Activated T-cell treated with anti-CD3 and anti-CD28 coated beads, Interleukin-2, amount 50 U/mL, for 1 hour (primary cell): ENCODE measurements at places on chromosomes 6 and 20.

- no peak for DNase-seq
Measured at GRCh38 chr6:18260448-18261106, 3.8 kb downstream of the DEK start.

DNA sequence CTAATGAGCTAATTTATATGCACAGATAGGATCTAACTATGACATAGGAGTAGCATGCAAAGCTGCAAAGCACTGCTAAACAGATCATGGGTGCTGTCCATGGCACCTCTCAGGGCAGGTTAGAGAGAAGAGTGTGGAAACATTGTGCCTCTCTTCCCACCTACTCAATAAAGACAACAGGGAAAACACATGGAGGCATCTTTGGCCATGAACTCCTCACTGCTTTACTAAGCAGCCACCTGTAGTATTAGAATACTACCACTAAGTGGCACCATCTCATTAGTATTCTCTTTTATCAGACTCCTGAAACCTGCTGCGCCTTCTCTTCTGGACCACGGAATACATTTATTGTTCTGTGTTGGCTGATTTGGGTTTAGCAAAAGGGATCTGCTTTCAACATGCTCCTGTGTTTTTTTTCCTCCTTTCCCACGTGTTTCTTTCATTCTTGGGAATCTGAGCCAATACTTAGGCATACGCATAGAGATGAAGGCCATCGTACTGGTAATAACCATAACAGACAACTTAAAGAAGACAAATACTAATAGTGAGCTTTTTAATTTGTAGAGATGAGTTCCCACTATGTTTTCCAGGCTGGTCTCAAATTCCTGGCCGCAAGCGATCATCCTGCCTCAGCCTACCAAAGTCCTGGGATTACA is 9.4 kb upstream of the HDDC2 start:
- DNase-seq = no peak

- no peak for DNase-seq
Measured at GRCh38 chr6:45584127-45584526, 206.4 kb upstream of the SUPT3H start.

- DNase-seq = no peak
Measured at GRCh38 chr20:58046311-58046710, 182.1 kb downstream of the ANKRD60 start.

GRCh38 chr6:35417979-35418661 is 34.0 kb upstream of the FANCE start:
- no peak for DNase-seq
